ENCODE measurements at places on chromosomes 2 and 18.

- no peak for DNase-seq
These were observed 130.8 kb downstream of the UPP2 start for GRCh38 chr2:158232476-158232875.

GRCh38 chr2:64760128-64760527 is 106.4 kb upstream of the SERTAD2 start:
- no peak for DNase-seq

DNA sequence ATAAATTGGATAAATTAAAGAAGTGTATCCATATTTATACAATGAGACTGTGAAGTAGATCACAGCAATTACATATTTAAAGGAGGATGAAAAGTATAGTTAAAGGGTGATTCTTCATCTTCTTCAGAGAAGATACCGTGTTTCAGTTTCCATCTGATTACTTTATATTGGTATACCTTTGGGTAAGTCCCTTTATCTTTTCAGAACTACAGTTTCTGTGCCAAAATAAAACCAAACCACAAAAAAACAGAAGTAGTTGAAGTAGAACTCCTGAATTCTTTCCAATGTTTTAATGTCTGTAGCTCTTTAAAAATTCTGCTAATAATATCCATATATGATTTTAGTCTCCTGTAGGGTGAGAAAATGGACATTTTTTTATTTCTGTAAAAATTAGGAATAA is 231.2 kb upstream of the LINC00305 start:
- DNase-seq, result no peak

- no peak for DNase-seq
These were observed 30.9 kb upstream of the IL37 start for GRCh38 chr2:112880091-112880531.

DNA sequence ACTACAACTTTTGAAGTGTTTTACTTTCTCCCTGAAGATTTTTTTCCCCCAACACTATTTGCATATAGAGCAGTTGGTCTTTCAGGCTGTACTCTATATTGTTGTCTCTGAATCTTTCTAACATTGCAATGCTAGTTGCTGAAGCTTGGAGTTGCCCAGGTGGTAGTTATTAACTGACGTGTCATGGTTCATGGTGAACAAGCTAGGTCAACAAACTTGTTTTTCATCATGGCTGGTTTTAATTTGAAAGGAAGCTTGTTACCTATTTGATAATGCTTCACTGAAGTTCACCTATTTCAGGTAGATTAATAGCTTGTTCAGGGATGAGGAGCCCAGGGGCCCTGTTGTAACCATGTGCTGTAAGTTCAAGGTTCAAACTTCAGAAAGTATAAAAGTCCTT is 158.8 kb upstream of the ZEB2 start:
- DNase-seq, result no peak

GRCh38 chr2:181578829-181579228 is 78.1 kb downstream of the CERKL start:
- DNase-seq, result no peak

DNA sequence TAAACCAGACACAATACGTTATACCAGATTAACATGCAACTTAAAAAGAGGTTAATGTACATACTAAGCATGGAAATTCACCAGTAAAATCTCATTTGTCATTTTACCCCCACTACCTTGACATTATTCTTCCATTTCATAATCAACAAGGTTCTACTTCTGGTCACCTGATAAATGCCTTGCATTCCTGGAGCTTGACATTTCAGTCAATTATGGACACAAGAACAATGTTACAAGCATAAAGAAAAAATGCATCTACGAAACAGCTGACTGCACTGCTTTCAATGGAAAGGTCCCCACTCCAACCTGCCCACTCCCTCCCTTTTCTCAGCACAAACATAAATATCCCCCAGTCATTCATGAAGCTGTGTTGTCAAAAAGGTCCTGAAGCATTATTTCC is 31.4 kb downstream of the ARL5A start:
- no peak for DNase-seq

DNA sequence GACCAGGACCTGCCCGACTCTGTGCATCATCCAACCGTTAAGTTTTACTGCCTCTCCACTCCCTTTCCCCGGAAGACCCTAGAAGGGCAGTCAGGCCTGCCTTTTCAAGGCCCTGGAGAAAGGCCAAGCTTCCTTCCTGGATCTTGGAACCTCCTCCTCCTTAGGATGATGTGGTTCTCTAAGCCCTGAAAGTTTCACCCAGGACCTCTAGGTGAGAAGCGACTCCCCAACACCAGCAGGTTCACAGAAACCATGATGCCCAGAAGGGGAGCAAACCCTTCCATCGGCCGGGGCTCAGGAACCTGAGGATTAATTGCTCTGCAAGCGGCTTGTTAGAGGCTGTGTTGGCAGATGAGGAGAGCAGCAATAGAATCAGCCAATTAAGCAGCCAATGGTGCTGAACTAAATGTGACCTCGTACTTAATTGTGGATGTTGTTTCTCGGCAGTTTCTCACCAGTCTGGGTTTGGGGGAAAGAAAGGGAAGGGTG is 94.2 kb upstream of the FZD7 start:
- no peak for DNase-seq

GRCh38 chr2:230664128-230664527 is 48.5 kb upstream of the CAB39 start:
- DNase-seq, result no peak

- no peak for DNase-seq
These were observed 11.1 kb downstream of the TTL start for GRCh38 chr2:112493048-112493447.

- DNase-seq, result no peak
These were observed 191.2 kb upstream of the TPO start for GRCh38 chr2:1222056-1222455.

DNA sequence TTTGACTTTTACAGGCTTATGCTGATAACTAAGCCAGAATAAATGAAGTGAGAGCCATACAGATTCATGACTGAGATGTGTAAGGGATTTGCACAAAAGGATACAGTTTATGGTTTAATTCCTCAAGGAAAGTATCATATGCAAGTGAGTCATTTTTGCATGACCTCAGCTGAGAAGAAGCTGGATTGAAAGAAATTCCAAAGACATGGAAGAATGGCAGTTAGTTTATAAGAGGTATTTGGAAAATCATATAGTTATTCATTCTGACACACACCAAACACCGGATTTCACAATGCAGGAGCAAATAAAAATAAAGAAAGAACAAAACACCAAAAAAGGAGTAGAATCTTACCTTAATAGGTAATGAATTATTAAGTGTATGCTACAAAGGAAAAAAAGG is 83.2 kb upstream of the RND3 start:
- no peak for DNase-seq

DNA sequence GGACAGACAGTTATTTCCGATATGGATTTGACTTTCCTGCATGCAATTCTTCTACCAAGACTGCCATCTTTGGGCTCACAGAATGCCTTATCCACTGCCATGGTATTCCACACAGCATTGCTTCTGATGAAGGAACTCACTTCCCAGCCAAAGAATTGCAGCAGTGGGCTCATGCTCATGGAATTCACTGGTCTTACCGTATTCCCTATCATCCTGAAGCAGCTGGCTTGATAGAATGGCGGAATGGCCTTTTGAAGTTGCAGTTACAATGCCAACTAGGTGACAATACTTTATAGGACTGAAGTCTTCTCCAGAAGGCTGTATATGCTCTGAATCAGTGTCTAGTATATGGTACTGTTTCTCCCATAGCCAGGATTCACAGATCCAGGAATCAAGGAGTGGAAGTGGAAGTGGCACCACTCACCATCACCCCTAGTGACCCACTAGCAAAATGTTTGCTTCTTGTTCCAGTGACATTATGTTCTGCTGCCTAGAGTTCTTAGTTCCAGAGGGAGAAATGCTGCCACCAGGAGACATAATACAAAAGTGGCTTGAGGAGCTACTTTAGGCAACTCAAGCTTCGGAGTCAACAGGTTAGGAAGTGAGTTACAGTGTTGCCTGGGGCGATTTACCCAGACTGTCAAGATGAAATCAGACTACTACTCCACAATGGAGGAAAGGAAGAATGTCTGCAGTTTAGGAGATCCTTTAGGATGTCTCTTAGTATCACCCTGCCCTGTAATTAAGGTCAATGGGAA is 23.8 kb upstream of the SMAD4 start:
- no peak for DNase-seq

DNA sequence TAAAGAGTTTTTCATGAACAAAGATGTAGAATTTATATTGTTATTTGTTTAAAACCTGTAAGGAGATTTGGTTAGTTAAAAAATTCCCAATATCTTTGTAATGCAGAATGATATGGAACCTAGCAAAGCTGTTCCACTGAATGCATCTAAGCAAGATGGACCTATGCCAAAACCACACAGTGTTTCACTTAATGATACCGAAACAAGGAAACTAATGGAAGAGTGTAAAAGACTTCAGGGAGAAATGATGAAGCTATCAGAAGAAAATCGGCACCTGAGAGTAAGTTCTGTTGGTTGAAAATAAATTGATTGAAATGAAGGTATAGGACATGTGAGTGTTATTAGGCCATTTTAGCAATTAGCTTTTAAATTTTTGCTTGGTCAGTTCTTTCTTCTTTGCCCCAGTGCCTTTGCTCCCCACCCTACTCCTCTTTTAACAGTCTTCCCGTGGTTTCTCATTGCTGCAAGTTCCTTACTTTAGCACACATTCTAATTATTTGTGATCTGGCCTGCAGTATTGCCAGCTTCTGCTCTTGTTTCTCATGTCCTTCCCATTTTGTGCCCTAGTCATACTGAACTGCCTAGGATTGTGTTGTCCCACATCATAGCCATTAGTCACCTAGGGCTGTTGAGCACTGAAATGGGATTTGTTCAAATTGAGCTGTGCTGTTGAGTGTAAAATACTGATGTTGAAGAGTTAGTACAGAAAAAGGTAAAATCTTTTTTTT is 36.6 kb downstream of the VAPA start:
- no peak for DNase-seq

- DNase-seq, result no peak
These were observed 17.2 kb downstream of the UGGT1 start for GRCh38 chr2:128108166-128108565.

- peak; percentile 94 for DNase-seq
These were observed 15.7 kb upstream of the TTC39C start for GRCh38 chr18:23998820-23999219.

DNA sequence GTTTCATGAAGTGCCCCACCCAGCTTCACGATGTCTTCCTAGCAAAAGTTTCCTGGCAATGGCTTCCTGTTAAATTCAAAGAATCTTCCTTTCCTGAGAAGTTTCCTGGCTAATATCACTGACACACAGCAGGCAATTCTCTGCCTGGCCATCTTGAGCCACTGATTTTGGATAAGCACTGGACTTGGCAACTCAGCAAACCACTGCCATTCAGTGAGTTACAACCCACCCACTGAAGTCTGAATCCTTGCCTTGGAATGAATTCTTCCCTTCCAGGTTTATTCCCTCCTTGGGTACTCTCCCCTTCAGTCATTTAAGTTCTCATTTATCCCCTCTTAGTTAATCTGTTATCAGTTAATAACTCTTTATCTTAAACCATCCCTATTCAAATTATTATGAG is 426.0 kb downstream of the MBD2 start:
- no peak for DNase-seq

DNA sequence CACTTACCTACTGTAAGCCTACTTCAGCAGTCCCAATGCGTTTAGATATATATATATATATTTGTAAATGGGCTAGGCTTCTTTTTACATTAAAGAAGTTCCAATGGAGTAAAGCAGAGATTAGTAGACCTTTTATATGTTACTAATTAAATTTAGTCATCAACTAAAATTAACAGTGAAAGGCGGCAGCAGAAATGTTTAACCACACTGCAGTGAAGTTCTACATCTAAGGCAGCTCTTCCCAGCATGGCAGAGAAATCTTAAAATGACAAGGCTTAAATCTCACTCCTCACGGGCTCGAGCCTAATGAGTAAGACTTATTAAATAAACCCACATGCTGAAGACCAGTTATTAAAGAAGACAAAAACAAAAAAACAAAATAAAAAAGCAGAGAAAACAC is 19.1 kb upstream of the KANSL1L start:
- no peak for DNase-seq

- no peak for DNase-seq
These were observed 31.8 kb upstream of the KCNE4 start for GRCh38 chr2:223019987-223020717.

GRCh38 chr2:75428646-75429443 is 131.9 kb downstream of the EVA1A start:
- no peak for DNase-seq

- no peak for DNase-seq
These were observed 84.2 kb downstream of the NCKAP5 start for GRCh38 chr2:133484106-133484505.

- DNase-seq, result no peak
These were observed 299.0 kb upstream of the HS6ST1 start for GRCh38 chr2:128617661-128618060.

All from NCI-H526 (cell line).